Activated gamma-delta T cell (primary cell): ENCODE measurements at places on chromosomes 5 and 9.

GRCh38 chr5:132488590-132488989 lies 2.0 kb downstream of the IRF1 start:
- DNase-seq: no peak

DNA sequence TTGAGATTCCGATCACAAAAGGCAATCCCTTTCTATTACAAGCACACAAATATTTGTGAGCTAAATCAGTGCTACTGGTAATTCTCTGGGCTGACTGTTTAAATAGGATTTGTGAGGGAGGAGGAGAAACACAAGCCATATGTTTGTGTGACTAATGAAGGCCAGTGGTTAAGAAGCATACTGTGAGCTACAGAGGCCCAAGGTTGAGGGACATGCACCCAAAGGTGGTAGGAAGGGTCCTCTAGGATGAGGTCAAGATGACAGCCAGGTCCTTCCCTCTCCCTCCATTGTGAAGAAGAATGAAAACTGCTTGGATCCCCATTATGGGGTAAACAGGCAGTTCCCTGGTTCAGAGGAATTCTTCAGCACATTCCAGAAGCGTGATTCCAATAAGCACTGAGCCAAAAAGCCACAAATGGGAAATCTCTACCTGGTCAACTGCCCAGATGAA lies 83.9 kb downstream of the SPOCK1 start:
- DNase-seq: no peak

GRCh38 chr5:5430136-5430535 lies 7.7 kb downstream of the ICE1 start:
- no peak for DNase-seq

DNA sequence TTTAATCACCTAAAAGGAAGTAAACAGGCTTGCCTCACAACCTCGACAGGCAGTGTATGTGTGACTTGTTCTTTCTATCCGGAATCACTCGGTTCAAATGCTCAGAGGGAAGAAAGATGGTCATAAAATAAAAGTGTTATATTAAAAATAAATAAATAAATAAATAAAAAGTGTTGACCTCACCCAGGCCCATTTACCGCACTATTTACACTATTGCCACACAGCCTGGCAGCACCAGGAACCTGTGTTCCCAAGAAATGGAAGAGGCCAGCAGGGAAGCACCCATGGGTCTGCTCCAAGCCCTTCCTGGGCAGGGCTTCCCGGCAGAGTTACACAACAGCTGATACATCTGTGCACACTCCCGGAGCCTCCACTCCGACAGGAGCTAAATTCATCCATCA lies 127.9 kb downstream of the EFNA5 start:
- no peak for DNase-seq

- no peak for DNase-seq
Observed at GRCh38 chr5:57895766-57896165, 413.2 kb upstream of the ACTBL2 start.

- no peak for DNase-seq
Observed at GRCh38 chr9:73038089-73038509, 85.2 kb upstream of the ALDH1A1 start.

DNA sequence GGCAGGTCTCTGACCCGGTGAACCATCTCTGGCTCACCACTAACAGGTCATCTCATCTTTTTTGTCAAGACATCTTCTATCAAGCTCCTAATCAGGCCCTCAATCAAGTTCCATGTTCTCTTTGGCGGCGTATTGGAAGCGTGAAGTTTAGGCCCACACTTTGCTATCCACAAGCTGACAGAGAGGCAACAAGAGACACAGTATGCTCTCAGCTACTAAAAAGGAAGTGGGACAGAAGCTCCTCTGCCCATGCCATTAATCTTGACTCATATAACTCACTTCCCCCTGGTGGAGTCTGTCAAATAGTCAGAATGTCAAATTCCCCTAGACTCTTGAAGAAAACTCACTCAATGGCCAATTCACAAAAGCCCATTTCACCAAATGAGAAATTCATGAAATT lies 77.6 kb upstream of the TMC1 start:
- DNase-seq: no peak

DNA sequence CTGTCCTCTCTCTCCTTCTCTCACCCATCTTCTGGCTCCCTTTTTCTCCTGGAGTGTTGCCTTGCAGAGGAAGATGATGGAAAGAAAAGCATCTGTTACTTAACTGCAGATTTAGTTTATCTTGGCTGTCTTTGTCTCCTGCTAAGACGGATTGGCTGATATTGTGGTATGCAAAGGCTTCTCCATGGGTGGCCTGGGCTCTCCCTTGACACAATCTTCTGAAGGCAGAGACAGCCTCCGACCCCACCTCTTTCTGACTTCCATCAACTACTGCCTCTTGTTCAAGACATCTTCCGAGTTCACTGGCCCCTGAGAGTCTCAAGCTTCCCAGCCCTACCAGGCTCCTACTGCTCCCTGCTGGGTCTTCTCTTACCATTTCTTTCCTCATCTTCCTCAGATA lies 403.7 kb downstream of the LRRC70 start:
- no peak for DNase-seq
